ENCODE measurements at places on chromosomes 5 and 9.

- DNase-seq: no peak
Observed at GRCh38 chr9:109107402-109108240, 12.1 kb downstream of the TMEM245 start.

- no peak for DNase-seq
Observed at GRCh38 chr9:104258296-104259011, 164.3 kb downstream of the SMC2 start.

GRCh38 chr9:77903666-77904285 is 127.8 kb downstream of the GNAQ start:
- no peak for DNase-seq

DNA sequence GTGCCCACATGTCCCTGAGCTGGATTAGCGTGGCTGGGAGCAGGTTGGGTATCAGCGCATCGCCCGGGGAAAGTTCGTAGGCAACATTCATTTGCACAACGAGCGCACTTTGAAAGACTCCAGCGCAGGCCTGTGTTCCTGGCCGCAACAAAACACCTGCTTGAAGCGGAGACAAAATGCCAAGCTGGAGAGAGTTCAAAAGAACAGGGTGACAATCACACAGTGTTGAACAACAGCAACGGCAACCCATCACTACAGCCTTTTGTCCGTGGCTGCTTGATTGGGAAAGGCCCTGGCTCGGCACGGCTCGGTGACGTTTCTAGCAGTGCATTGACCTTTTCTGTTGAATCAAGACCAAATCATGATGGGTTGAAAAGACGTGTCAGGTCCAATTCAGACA is 336.3 kb downstream of the IRX1 start:
- no peak for DNase-seq

GRCh38 chr9:98260635-98261034 is 5.2 kb upstream of the TBC1D2 start:
- no peak for DNase-seq

DNA sequence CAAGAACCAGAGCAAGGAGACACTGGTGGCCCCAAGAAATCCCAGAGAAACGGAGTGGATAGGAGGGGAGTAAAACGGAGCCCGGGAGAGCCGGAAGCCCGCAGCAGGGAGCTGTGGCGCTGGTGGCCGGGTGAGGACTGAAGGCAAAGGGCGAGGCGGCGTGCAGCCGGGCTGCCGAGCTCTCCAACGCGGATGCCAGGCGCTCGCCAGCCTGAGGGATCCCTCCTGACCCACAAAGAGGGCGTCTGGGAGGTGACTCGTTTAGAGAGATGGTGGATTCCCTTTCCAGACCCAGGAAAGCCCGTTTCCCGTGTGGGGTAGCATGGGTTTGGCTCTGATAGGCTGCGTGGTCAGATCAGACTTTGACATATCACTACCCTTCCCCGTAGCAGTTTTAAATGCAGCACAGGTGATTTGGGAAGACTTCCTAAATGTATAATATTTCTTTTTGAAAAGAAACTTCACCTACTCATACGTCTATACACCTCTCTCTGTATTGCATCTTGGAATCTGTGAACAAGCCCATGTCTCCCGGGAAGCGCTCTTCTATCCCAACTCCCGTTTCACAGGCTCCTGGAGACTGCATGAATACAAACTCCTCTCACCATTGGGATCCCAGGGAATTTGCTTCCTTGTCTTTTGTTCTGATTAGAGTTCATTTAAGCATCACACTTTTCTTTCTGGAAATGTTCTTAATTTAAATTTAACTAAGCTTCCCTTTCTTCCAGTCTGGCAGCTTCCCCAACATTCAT is 158.1 kb downstream of the C9orf152 start:
- no peak for DNase-seq

GRCh38 chr5:153813901-153814300 is 224.8 kb downstream of the FAM114A2 start:
- no peak for DNase-seq

- no peak for DNase-seq
Observed at GRCh38 chr5:135108992-135109391, 75.0 kb upstream of the PITX1 start.

- no peak for DNase-seq
Observed at GRCh38 chr5:68214482-68215207, 911 bp upstream of the PIK3R1 start.

GRCh38 chr9:116391306-116391900 is 237.8 kb downstream of the PAPPA start:
- no peak for DNase-seq

DNA sequence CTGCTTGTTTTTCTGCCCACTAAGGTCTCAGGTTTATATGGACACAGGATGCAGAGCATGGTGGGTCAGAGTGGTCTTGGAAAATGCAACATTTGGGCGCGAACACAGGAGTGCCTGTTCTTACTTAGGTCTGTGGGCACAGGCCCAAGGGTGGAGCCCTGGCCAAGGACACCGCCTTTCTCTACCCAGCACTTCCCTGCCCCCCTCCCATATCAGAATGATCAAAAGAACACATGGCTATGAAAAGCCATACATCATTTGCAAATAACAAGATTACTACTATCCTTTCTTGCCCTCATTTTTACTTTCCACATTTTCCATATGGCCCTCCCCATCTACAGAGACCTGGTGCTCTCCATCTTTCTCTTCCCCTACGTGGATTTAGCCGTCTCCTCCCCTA is 162.2 kb downstream of the ENC1 start:
- DNase-seq: no peak

DNA sequence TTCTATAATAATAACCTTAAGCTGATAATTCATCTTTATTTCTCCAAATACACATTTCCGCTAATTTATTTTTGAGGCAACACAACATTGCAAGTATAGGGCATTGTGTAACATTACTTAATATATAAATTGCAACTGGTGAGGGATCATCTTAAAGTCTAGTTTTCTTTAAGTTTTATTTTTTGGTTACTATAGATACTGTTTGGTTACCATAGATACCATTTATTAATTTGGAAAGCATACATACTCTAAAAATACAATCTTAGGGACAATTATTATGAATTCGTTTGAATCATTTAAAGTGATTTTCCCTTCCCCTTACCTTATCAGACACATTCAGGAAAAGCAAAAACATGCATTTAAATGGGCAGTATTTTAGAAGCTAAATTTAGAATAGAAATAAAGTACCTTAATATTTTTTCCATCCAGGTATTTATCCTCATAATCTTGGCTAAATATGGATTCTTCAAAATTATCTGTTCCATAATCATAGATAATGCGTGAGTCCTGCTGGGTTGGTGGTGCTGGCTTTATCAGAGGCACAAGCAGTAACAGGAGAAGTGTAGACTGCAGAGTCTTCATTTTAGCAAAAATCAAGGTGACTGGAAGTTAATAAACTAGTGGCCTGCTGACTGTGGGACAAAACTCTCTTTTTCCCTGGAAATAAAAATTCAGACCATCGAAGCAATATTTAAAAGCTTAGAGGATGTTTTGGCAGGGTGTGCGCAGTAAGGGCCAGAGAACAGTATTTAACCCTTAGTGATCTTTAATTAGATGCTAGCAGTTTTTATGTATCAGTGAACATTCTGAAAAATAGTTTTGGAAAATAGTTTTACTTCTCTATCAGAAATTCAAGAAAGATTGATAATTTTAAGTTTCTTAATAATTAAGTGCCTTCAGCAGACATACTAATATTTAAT is 1.3 kb downstream of the OGN start:
- no peak for DNase-seq

GRCh38 chr5:113897748-113898147 is 384.3 kb downstream of the YTHDC2 start:
- DNase-seq: no peak

GRCh38 chr5:79242242-79243039 is 6.5 kb downstream of the JMY start:
- DNase-seq: no peak

GRCh38 chr5:163535290-163535689 is 29.9 kb downstream of the MAT2B start:
- no peak for DNase-seq

- no peak for DNase-seq
Observed at GRCh38 chr9:111604054-111604615, 4.7 kb upstream of the PTGR1 start.

DNA sequence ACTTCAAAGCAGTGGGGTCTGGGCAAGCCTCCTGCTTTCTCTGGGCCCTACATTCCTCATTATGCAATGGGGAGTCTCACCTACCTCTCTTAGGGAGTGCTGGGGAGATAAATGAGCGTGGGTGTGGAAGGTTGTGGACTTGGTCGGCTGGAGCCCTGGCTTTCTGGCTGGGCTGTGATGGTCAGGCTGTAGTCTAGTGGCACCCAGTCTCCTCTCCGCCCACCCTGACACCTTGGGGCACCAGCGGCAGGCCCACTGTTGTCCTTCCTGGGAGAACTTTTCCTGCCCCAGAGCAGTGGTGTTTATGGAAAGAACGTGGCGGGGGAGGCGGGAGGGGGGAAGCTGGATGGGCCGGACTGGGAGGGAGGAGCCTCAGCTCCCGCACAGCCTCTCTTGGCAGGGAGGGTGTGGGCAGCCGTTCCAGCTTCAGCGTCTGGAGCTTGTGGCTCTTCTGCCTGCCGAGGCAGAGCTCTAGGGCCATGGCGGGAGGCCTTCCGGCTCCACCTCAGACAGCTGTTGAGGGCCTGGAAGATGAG is 4.1 kb downstream of the PTGS1 start:
- no peak for DNase-seq

DNA sequence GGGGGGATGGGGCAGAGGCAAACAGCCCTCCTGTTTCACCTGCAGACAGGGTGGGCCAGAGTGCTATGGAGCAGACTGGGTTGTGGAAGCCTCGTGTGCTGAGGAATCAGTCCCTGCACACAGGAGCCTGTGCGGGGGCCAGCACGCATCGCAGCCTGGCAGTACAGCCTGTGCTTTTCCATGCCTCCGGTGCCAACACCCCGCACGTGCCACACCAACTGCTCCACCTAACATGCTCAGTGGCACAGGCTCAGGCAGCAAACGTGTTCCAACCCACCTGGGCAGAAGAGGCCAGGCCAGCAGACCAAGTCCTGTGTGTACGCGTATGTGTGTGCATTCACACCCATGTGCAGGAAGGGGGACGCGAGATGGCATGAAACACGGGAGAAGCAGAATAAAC is 37.4 kb upstream of the FBXW11 start:
- DNase-seq: no peak

DNA sequence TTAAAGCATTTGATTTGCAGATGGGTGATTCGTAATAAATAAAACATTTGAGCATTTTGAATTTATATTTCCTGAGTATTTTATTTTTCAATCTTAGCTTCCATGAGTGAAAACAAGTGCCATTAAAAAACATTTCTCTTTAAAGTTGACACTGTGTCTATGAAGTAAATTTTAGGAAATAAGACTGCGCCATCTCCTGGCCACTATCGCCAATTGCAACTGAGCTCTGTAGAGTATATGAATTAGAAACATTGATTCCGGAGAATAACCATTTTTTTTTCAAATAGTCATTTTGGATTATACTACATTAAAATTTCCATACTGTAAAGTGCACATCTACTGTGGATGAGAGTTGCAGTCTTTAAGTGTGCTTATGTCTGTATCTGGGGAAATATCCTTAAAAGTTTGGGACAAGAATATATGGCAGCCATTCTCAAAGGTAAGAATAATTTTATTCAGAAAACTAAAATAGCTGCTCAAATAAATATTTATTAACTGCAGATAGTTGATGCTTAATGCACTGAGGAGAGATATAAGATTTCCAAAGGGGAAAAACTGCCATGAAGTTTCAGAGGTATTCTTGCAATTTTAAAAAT is 5.9 kb downstream of the DMRTA1 start:
- DNase-seq: no peak

GRCh38 chr5:161467703-161468102 is 78.8 kb downstream of the GABRB2 start:
- no peak for DNase-seq

- no peak for DNase-seq
Observed at GRCh38 chr5:112372543-112372942, 46.5 kb downstream of the EPB41L4A start.

- DNase-seq: no peak
Observed at GRCh38 chr9:103397868-103398600, 402.9 kb downstream of the CYLC2 start.

DNA sequence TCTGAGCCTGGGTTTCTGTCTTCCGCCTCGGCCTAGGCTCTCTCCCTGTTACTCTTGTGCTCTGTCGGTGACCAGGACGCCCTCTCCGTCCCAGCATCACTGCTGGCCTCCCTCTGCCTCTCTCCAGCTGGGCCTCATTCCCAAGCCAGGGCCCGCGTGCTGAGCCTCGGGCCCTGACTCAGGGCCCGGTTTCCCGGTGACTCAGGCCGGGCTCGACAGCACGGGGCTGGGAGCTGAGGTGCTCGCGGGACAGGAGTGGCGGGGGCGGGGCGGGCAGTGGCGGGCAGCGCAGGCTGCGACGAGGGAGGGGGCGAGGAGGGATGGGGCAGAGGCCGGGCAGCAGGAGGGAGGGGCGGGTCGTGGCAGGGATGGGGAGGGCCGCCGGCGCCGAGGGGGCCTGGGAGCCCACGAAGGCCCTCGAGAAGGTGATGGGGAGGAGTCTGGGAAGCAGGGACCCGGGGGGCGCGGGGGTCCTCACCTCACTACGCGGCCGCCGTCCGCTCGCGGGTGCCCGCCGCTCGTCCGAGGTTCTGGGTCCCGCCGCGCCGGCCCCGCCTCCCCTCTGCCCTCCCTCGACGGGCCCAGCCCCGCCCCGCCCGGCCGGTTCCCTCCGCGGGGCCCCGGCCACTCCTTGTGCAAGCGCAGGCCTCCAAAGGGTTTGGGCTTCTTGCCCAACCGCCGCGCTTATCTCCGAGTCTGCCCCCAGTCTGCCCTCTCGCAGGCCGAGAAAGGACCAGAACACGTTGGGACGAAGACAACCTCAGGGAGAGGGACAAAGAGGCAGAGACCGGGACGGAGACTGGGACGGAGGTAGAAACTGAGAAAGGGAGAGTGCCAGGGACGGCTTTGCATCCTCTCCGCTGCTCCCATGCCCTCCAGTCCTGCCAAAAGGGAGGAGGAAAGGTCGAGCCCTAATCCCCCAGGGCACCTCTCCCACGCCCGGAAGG is at the start of gene ARAP3:
Gene ARAP3, minus strand, starts transcription at position 536 of the 947 bp plus-strand sequence. CDS start 1,744 bp downstream, outside the sequence.
- DNase-seq: peak; percentile 65

All from thoracic aorta (tissue), 2 donors.